ENCODE measurements at places on chromosomes 1 and 21. TPM values are rescaled to one million over a fixed set of nuclear protein-coding genes. Genes with fewer than 3 reads are reported as not detected.

DNA sequence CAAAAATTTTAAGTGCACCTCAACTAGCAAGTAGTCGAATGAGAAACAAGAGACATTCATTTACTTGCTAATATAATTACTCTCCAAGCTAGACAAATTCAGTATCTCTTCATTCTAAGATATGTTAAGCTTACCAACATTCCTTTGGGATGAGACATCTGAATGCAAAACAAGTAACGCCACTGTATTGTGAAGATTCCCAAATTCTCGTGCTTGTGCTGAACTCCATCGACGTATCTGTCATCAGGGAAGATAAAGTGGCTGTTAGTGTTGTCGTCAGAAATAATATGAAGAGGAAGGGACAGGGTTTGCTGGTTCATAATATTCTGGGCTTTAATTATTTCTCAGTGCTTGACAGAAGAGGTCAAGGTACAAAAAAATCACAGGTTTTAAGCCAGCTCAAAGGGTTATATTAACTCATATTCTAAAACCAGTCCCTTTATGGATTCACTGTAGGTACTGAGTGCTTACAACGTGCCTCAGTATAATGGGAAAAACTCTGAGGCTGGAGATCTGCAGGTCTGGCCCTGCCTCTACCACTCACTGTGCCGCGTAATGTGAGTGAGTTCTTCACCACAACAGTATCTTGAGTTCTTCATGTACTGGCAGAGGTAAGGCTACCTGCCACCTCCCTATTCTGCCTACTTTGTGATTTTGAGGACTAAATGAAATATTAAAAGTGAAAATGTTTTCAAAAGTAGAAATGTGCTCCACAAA lies 42.0 kb downstream of the PCSK9 start:
- DNase-seq: peak; percentile 54

DNA sequence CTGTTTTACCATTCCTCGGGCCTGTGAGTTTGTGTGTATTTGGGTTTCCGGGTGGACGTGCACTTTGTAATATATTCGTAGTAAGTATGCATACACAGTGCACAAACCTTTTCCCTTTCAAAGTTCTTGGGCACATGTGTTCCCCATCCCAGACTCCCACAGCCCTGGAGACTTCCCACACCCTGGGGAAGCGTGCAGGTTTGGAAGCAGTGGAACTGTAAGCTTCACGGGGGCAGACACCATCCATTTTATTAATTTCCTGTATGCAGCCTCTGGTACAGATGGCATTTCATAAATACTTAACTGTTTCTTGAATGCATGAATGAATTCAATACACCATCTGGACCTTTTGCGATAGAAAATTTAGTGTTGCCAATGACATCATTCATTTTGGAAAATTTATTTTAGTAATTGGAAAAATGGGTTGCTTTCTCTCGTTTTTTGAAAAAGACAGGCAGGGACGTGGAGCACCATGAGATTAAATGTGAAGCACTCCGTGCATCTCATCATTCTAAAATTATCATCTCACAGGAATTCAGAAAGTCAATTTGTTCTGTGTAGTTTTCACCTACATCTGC lies 10.8 kb downstream of the ETS2 start:
- no peak for DNase-seq

DNA sequence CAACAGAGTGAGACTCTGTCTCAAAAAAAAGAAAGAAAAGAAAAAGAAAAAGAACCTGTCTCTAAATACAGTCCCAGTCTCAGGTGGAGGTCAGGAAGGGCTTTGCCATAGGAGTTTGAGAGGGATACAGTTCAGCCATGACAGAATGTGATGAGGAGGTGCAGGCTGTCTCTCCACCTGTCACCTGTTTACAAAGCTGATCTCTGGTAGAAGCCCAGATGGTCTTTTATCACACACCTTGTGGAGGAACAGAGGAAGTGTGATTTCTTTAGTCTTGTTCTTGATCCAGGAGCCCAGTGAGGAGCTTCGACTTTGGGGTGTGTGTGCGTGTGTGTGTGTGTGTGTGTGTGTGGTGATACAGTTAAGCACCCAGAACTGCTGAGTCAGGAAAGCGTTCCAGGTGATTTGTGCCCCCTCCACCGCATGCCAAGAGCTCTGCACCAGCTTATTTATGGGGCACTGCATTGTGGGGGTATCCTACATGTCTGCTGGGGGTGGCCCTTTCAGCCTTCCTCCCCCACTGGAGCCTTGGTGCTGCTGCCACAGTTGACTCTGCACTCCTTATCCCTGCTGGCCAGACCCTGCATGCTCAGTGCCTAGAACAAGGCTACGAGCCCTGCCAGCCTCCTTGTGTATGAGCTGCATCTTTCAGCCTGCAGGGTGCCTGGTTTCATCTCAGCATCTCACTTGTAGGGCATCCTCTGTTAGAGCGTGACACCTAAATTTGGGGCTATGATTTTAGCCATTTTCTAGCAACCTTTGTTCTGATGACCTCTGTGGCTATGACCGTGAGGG lies 19.3 kb downstream of the DOP1B start:
- DNase-seq: no peak

SYT2 gene
- total RNA-seq: 0.07 TPM

DNA sequence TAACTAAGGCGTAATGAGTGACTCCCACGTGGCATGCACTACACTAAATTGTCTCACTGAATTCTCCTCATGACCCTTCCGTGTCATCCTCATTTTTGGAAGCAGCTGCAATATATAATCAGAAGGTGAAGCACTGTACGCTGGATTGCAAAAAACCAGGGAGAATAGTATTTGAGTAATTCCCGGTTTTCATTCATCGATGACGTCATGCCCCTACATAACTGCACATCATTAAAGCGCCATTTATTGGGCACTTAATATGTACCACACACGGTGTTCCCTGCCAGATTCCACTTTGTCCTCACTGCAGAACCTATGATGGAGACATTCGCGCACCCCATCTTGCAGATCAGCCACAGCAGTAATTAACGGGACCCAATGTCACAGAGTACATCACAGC lies 41.0 kb downstream of the DHRS3 start:
- DNase-seq: no peak

CYB5RL gene
- 1.7 TPM for total RNA-seq

GRCh38 chr1:177255411-177255810 lies 84.7 kb downstream of the BRINP2 start:
- peak; percentile 95 for DNase-seq

- no peak for DNase-seq
Observed at GRCh38 chr1:208581667-208582066, 337.5 kb upstream of the PLXNA2 start.

DNA sequence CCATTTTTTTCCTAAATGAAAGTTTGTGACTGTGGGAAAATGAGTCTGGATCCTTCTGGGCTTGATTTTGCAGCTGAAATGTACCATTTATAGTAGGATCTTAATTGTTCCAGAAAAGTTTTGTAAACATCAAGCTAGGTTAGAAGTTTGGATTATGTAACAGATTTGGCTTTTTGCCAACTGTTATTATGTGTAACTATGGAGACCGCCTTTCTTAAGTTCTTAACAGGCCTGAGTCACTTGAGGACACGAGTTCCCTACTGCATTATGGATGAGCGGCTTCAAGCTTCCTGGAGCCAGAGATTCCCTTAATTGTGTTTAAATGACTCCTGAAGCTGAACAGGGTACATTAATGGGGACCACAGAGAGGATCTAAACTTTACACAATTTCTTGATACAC lies 22.2 kb downstream of the SLC25A33 start:
- DNase-seq: peak; percentile 80

DNA sequence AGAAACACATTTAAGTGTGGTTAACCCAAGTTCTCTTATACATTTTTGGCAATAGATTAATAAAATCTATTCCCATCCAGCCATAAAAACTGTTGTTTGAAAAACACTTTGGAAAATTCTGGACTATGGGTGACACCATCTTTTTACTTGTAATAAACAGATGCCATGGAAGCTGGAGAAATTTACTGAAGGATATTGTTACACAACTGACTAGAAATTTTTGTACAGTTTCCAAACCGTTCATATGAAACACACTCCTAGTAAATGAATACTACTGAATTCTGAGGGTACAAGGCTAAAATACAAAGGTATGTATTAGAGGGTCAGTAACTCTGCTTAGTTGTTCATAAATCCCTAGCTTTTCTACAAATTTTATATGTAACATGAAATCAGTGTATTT lies 48.7 kb downstream of the TRIM33 start:
- DNase-seq: no peak

DNA sequence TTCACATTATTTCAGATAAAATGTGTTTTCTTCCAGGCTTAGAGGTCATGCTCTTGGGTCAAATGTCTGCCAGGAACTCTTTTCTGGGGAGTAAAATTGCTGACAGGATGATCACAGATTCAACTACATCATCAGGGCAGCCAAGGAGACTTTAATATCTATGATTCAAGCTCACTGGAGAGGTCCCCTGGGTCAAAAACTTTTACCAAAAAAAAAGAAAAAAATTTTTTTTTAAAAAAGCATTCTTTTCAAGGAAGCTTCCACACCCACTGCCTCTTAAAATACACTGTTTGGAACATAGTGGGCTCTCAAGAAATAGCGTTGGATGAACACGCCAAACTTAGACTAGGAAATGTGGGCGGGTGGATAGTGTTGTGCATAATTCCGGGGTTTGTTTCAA lies 81.3 kb downstream of the TIAM1 start:
- DNase-seq: no peak

DNA sequence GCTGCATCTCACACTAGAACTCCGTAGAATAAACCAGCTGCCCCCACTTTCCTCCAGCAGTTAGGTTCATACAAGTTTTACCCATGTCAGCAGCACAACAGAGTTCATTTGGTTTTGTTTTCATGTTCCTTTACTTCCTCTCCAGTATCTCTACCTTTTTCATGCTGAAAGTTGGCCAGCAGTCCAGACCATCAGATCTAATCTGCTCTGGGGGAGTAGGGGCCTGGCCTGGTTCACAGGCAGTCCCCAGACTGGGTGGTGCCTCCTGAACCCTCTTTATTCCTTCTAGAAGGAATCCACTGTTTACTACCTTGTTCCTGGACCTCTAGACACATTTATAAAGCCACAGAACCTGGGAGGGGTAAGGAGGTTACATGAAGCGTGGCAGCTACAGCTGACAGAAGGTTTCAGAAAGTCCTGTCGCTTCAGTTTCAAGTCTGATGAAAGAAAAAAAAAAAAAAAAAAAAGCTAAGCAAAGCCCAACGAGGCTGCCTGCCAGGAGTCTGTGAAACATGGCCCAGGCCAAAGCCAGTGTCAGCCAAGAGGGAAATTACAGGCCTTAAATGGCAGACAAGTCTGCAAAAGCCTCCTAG lies 184.6 kb upstream of the JUN start:
- no peak for DNase-seq

ZC3H12A gene
- 26.2 TPM for total RNA-seq

DNA sequence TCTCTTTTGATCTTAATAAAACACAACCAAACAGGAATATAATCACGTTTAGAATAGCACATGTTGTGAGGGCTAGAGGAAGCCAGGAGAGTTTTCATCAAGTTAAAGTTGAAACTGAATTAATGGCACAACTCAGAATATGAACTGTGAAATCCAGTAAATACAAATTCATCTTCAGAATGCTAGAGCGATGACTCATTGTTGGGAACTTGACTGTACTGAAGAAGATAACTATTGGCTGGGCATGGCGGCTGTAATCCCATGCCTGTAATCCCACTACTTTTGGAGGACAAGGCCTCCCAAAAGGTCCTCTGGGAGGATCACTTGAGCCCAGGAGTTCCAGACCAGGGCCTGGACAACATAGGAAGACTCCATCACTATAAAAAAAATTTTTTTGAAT lies 8.8 kb downstream of the SYF2 start:
- DNase-seq: no peak

GRCh38 chr21:14870853-14871149 lies 194.0 kb downstream of the NRIP1 start:
- DNase-seq: no peak

DNA sequence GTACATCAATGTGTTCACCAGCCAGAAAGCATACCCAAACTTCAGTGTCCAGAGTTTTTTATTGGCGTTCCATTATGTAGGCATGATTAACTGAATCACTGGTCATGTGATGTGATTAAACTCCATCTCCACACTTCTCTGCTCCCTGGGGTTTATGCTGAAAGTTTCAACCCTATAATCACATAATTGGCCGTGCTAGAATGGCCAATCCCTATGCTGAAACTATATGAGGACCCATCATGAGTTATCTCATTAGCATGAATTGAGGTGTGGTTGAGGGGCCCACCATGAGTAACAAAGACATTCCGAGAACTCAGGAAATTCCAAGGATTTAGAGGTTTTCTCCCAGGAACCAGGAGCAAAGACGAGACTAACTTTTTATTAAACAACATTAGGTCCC lies 31.8 kb upstream of the FBXO28 start:
- no peak for DNase-seq

- no peak for DNase-seq
Observed at GRCh38 chr1:16921391-16922185, at the start of gene CROCC. Gene CROCC, plus strand, starts transcription at chr1:16921931. Its CDS starts 88 bp downstream, at chr1:16922019.

PEF1 gene
- 78.0 TPM for total RNA-seq

All from mammary epithelial cell (primary cell).